ENCODE measurements at places on chromosomes 3 and 15. TPM values are rescaled to one million over a fixed set of nuclear protein-coding genes. Genes with fewer than 3 reads are reported as not detected.
A peak's percentile ranks its signal among the peaks of the same experiment; 100 is the strongest.

Gene ARGFX
- polyA plus RNA-seq, result not detected

Gene HGD
- 0.36 TPM for polyA plus RNA-seq

Gene CASR
- 0.04 TPM for polyA plus RNA-seq

DNA sequence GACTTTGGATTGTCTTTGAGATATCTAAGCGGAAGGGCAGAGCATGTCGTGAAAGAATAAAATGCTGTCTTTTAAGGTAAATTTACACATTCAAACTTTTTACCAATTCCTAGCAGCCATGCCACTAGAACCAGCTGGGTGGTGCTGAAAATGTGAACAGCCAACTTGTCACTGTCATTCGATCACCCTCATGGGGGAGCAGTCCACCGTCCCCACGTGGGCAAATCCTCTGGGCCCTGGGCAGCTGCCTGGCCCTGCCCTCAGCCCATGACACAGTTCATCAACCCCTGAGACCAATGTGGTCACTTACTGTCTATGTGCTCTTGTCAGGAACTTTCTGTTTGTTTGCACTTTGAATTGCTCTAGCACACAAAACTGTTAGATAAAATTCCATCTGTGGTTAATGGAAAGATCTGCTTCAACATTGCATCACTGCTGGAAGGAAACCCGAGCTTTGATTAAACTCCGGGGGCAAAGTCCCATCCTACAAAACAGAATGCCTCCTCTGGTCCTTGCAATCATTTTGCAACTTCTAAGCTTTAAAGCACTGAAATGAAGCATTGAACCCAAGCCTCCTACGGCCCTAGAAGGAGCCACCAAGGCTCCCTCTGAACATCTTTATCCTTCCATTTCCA is 50.1 kb downstream of the PCSK6 start:
- peak; percentile 66 for DNase-seq

- no peak for DNase-seq
These were observed 114.6 kb downstream of the GABRB3 start for GRCh38 chr15:26658290-26658689.

DNA sequence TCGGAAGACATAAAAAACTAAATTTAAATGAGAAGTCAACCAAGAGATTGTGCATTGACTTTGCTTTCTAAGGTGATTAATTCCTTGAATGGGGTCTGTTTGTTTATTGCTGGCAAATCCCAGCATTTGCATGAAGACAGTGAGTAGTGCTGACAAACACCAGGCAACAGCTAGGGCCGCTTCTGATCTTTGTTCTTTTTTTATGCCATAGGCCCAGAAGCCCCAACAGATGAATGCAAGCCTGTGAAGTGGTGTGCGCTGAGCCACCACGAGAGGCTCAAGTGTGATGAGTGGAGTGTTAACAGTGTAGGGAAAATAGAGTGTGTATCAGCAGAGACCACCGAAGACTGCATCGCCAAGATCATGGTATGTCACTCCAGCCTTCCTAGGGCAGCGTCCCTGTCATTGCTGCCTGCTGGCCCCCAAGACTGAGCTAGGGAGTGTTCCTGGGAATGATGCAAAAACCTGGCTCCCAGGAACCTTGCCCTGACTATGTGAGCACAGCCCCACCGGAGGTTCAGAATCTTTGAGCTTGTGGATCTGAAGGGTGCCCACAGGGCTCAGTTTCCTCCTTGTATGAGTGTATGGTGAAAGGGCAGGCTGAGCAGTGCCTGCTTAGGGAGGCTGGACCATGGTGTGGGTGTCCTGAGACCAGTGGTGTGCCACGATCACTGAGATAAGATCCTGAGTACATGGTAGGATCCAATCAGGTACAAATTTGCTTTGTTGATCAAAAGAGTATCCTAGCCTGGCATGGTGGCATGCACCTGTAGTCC is 13.0 kb downstream of the TF start:
- DNase-seq, result no peak

DNA sequence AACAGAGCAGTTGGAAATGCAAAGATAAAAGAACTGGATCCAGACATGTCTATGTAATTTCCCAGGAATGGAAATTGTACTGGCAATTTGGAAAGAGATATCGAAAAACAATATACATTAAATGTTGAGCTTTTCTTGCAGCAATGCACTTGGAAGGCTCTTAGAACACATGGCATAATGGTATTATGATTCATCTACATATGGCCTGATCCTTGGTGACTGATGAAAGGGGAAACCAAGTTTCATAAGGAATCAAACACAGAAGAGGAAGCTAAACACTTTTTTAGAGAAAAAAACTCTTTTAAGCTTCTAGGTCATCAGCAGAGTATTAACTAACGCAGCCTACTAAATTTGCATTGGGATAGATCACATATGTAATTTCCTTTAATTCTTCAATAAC is 12.4 kb upstream of the GREM1 start:
- DNase-seq, result no peak

GRCh38 chr3:15724446-15724845 is 73.3 kb downstream of the ANKRD28 start:
- DNase-seq, result no peak

DNA sequence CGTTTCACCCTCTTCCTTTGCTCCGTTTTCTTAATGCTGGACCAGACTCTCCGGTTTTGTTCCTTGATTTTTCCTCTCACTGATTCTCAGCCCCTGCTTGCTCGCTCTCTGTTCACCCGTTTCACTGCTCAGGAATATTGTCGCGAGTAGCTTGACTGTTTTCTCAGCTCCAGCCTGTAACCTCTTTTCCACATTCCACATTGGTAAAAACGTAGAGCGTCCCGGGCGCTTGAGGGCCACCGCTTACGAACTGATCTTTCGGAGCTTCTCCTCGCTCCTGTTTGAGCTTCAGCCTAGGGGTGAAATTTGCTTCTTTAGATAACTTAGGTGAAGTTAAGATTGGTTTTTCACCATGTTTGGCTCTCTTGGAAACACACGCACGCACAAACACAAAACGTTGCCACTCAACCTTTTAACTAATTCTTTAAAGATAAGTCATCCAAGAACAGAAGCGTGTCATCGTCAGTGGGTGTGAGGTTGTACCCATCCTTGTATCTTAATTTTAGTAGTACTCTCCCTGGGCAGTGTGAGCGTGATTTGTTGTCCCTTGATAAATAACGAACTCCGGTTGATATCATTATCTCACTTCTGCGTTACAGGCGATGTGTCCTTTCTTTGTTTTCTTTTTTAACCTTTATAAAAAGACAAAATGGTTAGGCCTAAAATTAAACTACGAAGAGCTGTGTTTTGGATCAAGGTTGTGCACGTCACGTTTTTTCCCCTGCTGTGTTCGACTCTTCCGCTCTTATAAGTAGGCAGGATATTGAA is 1.0 kb downstream of the PAK2 start:
- peak; percentile 65 for DNase-seq

DNA sequence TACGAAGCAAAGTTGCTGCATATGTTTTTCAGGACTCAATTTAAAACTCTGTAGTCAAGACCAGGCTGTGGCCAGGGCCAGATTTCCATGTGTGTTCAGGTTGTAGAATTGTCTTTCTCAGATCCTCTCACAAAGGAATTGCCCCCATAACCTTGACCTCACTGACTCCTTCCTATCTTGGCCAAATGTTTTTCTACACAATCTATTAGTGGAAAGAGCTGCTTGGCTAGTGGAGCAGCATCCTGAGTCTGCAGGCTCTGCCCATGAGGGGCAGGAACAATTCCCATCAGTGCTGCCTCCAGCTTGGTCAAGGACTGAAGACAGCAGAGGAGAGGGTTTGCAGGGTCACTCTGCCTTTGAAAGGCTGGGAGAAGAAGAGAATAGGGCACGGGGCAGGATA is 6.9 kb upstream of the TBC1D21 start:
- DNase-seq, result no peak

DNA sequence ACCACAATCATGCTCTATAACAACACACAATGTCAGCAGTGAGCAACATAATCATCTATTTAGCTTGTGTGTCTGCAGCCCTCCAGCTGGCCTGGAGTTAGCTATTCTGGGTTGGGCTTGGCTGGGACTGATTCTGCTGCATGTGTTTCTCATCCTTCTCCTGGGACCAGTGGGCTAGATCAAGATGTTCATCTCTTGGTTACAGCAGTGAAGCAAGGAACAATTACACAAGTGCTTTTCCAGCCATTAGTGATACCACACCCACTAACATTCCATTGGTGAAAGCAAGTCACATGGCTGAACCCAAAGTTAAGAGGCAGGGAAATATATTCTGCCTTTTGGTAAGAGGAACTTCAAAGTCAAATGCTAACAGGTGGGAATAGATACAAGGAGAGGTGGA is 14.6 kb downstream of the NUDT16 start:
- DNase-seq, result peak; percentile 73

- peak; percentile 86 for DNase-seq
These were observed at the start of gene NXPE3 for GRCh38 chr3:101779047-101779821. TSS of gene NXPE3 (plus strand) at chr3:101779211. CDS start at chr3:101785597, 6,386 bp downstream.

GRCh38 chr3:55532806-55533205 is 45.7 kb upstream of the WNT5A start:
- no peak for DNase-seq

- peak; percentile 24 for DNase-seq
These were observed 760.4 kb downstream of the ZPLD1 start for GRCh38 chr3:103195216-103195615.

- no peak for DNase-seq
These were observed 10.9 kb downstream of the CA12 start for GRCh38 chr15:63370764-63371163.

- peak; percentile 82 for DNase-seq
These were observed 3.2 kb upstream of the SIN3A start for GRCh38 chr15:75454471-75455378.

DNA sequence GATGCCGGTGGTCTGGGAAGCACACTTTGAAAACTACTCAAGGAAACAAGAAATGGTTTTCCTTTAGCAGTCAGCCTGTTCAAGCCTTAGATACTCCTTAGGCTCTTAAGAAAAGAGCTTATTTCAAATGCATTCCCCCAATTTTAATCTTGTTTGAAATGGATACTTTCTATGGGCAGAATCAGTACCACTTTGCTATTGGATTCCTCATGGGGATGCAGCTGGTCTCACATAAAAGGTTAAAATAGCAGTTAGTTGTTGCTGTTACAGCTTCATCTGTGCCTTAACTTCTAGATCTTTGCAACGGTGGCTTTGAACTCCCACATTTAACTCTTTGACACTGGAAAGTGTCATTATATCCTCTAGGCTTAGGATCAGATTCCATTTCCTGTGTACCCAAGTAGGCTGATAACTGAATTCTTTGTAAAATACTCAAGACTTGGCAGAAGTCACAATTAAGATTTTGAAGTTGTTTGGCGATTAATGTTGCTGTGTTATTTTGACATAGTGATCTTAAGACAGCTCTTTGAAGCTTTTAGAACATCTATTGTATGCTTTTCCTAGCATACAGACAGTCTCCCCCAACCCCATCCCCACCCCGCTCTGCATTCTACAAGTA is 2.2 kb downstream of the THBS1 start:
- DNase-seq, result no peak

- no peak for DNase-seq
These were observed 226.0 kb downstream of the ZMAT3 start for GRCh38 chr3:178845420-178846118.

- no peak for DNase-seq
These were observed 11.9 kb downstream of the TAGLN3 start for GRCh38 chr3:112010636-112011035.

DNA sequence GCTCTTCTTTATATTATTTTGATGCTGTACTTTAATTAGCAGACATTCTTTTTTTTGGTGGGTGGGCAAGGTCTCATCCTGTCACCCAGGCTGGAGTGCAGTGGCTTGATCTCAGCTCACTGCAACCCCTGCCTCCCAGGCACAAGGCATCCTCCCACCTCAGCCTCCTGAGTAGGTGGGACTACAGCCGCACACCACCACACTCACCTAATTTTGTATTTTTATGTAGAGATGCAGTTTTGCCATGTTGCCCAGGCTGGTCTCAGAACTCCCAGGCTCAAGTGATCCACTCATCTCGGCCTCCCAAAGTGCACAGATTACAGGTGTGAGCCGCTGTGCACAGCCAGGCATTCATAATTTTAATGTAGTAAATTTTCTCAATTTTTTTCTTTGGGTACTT is 608.1 kb downstream of the ZNF385D start:
- no peak for DNase-seq

GRCh38 chr3:194312743-194313281 is 38.3 kb downstream of the CPN2 start:
- DNase-seq, result peak; percentile 80

DNA sequence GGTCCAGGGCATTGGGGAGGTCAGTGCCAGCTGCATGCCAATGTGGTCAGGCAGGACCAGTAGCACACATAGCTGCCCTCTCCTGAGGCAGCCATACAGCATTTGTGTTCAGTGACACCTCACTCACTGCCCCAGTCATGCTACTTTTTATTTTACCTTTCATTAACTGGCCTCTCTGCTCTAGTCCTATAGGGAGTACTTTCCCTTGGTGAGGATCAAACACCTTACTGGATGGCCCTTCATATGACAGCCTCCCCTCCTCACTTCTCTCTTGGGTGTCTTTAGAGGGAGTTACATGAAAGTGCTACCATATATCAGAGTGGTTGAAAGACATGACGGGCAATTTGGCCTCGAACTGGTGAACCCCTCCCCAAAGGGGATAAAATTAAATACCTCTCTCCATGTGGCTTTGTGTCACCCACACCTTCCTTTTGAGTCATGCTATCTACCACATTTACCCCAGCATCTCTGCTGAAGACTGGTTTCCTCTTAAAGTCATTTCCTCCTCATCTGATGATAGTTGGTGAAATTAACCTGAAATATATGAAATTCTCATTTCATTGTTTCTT is 17.6 kb downstream of the RLBP1 start:
- DNase-seq, result no peak

DNA sequence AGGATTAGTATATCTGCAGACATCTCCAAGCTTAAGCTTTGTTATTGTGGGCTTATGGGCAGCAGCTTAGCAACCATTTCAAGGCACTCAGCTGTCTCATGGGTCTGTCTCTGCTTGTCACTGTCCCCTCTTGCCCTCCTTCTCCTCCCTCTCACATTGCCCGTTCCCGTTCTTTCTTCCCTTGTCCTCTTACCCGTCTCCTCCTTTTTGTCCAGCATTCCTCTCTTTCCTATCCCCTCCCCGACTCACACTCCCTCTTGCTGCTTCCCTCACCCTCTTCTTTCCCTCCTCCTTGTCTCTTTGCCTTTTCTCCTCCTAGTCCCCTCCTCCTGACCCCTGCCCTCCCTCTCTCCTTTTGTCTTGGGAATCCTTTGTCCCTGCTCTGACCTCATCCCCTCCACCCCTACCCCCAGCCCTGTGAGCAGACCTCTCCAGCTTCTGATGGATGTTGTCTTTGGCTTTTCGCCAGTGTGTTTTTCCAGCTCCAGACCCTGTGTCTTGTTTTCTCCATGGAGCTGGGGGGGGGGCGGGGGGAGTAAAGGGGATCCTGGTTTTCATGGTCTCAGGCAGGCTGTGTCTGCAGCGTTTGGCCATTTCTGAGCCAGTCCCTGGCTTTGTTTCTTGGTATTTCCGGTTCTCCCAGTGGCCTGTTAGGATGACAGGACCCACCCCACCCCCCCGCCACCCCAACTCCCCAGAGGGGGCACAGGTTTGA is 47.9 kb upstream of the TRAK1 start:
- DNase-seq, result peak; percentile 80

GRCh38 chr15:63475707-63476106 is 28.7 kb upstream of the USP3 start:
- DNase-seq, result no peak

DNA sequence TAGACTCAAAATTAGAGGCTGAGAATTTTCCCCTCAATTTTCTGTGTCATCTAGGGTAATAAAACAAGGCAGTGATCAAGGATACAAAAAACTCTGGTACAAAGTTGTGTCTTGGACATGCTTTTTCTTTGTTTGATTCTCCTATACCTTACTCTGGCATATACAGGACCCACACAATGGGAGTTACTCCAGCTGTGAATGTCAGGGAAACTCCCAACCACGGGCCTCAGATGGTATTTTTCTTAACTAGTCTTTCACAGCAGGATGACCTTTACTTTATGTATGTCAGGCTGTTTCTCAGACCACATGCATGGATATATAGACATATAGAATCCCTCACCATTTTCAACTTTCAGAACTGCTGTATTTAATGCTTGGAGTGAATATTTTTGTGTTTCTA is 41.3 kb downstream of the FEZF2 start:
- no peak for DNase-seq

Data from muscle of arm (tissue), 14 donors.